ENCODE measurements at places on chromosomes 5 and 9.
A peak's percentile ranks its signal among the peaks of the same experiment; 100 is the strongest.

DNA sequence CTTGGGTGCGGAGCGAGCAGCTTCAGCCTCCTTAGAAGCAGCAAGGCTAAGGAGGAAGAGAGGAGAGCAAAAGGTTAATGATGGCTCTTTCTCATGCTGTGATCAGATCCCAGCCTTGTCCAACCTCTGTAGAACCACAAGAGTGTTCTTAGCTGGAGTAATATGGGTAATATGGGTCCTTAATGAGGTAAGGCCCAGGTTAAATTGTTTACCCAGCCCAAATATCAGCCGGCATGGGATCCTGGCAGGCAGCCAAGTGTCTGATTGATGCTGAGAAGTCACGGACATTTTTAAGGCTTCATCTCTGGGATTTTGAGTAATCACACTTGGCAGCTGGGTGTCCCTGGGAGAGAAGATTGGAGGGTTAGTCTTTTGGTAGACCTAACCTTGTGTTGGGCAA is 32.3 kb downstream of the GLRA1 start:
- DNase-seq = no peak

DNA sequence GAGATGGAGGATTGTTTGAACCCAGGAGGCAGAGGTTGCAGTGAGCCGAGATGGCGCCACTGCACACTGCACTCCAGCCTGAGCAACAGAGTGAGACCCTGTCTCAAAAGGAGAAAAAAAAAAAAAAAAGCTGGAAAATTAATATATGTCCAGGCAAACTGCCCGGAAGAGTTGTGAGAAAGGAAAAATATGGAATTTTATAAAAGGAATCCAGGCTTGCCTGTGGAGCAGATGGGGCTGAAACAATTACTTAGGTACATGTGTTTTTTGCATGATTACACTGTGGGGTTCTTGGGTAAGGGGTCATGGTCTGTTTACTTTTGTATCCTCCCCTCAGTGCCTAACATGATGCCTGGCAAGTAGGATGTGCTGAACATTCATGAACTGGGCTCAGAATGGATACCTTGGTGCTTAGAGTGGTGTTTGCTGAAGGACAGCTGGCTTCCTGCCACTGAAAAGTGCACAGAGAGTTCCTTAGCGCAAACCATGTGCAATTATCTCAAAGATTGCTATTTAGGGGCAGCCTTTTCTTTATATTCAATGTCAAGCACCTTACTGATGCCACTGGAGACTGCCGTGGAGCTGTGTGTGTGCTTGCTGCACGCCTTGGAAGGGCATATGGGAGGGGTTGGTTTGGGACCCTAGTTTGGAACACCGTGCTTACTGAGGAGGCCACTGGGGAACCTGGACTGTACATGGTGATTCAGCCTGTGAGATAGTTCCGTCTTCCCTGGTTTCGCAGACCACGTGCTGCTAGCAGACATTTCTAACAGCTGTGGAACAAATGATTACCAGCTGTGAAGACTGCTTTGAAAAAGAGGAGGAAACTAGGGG is 78.4 kb downstream of the MAP1B start:
- DNase-seq = no peak

GRCh38 chr5:61304590-61305381 is 27.3 kb upstream of the ZSWIM6 start:
- no peak for DNase-seq

DNA sequence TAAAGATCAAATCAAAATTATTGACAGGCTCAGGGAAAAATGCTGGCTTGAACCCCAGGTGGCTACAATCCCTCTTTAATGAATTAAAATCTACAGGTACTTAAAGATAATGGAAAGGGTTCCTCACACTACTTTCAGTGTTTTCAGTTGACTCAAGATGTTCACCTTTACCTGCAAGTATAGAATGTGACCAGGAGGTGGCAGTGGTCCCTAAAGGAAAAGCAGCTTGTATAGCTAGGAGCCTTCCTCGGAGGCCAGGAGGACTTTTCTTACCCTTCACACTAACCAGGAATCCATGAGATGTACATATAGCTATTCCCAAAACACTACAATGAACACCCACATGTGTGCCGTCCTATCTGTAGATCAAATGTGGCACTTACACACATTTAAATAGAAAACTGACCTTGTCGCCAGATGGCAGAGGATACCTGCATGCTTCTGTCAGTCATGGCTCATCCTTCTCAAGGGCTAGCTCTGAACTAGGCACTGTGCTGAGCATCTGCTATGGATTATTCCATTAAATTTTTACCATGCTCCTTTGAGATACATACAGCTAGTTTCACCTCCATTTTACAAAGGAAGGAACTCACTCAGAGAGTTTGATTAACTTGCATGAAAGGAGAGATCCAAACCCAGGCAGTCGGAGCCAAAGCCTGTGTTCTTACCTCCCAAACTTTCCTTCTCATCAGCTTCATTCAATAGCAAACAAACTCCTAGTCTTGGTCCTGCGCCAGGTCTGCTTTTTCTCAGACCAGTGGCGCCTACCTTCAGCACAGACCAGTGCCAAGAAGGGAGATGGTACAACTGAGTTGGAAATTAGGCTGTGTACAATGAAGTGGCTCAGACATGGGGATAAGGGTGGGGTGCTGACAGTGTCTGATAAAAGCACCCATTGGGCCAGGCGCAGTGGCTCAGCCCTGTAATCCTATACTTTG is 24.5 kb downstream of the C9orf152 start:
- DNase-seq = peak; percentile 31

DNA sequence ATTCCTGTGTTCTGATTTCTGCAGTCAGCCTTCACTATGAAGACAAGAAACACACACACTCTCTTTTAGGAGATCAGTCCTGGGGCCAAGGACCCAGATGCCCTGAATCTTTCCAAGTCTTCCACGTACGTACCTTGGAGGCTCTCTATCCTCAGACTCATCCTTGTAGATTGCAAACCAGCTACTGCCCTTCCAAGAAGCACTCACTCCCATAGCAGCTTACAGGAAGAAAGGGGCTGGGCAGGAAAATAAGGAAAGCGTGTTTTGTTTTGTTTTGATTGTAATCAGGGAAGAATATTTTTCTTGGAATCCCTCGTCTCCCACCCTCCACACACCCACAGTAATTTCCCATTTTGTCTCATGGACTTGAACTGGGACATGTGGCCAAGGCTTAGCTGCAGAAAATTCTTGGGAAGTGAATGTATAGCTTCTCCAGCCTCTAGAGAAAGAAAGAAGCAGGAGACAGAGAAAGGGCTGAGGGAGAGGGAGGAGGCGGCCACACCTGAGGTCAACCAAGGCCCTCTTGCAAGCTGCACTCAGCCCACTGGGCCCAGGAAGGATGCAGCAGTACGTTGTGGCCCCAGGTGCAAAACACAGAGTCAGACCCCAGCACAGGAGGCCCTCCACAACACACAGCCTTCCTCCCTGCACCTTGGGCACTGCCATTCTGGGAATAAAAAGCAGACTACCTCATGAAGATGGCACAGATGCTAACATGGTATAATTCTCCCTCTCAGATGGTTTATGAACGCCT is 29.9 kb downstream of the IRX2 start:
- DNase-seq = no peak

DNA sequence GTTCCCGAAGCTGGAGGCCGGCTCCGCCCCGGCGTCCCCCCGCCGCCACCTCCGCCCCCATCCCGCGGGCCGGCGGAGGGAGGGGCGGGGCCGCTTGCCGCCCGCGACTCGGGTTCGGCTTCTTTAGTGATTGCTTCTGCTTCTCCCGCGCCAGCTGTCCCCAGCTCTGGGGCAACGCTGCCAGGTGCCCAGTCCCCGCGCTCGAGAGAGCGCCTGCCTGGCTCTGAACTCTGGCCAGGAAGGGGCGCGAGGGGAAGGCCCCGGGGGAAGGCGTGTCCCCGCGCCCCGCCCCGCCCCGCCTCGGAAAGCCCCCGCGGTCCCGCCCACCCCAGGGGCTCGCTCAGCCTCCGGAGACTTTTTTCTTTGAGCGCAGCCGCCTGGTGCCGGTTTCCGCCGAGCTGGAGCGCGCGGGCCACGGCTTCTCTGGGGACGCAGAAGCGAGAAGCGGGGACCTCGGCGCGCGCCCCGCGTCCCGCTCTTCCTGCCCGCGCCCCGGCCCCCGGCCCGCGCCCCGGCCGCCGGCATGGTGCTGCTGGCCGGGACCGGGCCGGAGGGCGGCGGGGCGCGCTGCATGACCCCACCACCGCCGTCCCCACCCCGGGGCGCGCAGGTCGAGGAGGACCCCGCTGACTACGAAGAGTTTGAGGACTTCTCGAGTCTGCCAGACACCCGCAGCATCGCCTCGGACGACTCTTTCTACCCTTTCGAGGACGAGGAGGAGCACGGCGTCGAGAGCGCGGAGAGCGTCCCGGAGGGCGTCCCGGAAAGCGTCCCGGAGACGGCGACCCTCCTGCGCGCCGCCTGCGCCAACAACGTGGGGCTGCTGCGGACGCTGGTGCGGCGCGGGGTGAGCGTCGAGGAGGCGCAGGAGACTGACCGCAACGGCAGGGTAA is at the start of gene ANKRD33B:
ANKRD33B (plus strand) TSS at position 126 of the 893 bp plus-strand sequence; CDS start at position 524, 398 bp downstream.
- peak; percentile 82 for DNase-seq

DNA sequence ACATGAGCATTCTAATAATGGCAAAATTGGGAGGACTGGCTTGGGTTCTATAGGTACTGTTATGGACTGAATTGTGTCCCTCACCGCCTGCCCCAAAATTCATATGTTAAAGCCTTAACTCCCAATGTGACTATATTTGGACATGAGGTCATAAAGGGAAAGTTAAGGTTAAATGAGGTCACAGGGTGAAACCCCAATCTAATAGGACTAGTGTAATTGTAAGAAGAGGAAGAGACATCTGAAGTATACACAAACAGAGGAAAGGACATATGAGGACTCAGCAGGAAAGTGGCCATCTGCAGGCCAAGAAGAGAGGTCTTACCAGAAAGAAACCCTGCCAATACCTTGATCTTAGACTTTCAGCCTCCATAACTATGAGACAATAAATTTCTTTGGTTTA is 23.1 kb downstream of the RNF180 start:
- no peak for DNase-seq

GRCh38 chr5:14913096-14913495 is 41.5 kb upstream of the ANKH start:
- DNase-seq = no peak

DNA sequence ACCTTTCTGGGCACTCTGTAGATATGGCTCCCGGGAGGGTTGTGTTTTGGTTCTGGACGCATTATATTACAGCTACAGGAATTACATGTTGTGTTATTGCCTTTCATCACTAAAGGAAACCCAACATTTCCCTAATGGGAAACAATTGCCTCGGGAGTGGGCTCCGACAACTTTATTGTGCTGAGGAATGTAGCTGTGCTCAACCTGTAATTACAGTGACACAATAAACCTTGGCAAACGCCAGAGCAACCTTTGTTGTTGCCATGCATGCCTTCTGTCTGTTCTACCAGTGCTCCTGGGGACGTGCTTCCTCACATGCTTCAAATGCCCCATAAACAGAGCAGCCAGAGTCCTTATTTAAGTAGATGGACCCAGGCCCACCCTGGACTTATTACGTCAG is 182.4 kb downstream of the DIRAS2 start:
- DNase-seq = no peak

DNA sequence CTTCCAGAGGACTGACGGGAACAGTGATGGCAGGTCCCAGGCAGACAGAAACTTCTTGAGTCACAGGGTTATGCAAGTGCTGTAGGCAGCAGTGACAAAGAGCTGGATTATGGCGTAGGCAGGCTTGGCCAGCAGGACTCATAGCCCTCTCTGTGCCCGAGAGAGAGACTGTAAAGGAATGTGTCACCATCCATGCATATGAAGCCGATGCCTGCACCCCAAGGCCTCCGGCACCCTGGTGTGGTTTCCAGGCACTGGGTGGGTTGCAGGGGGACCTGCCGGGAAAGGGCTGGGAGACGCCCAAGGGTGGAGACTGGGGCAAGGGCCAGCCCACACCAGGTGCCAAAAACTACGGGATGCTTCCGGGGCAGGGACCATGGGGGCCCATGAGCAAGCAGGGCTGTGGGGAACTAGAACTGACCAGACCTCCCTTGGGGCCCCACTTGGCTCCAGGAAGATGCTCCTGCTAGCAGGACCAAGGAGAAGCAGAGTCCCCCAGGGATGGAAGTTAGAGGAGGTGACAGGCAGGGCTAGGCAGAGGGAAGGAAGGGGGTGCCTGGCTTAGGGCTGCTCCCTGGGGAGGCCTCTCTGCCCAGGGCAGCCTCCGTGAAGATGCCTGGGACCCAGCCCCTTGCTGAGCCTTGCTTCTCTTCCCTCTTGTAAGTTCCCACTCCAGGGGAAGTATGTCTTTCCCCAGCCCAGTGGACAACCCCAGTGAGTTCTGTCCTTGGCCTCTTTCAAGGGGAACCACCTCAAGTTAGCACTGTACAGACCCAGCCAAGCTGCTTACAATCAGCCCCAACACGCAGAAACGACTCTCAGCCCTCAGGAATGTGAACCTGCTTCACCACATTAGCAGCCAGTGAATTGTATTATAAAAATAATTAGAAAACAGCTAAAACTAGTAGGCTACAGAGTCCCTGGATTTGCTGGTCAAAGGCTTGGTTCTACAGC is 10.5 kb upstream of the IPPK start:
- DNase-seq = no peak

DNA sequence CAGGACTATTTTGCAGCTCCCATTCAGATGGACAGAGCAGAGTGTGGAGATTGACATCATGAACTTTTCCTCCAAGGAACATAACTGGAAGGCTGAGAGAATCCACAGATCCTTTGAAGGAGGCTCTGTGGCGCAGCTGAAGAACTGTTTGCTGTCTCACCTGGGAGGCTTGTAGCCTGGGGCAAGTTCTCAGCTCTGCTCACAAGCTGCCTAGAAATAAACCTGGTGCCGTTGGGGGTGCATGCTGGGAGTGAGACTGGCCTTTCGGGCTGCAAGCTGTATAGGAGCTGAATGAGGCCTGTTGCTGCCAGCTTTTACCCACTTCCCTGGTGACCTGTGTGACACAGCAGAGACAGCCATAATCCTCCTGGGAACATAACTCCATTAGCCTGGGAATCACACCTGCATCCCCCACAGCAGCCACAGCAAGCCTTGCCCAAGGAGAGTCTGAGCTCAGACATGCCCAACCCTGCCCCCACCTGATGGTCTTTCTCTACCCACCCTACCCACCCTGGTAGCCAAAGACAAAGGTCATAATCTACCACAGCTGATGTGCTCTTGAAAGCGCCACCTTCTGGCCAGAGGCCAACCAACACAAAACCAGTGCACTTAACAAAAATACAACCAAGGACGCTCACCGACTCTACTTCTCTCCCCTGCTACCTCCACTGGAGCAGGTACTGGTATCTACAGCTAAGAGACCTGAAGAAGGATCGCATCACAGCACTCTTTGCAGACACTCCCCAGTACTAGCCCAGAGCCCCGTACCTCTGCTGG is 205.1 kb upstream of the MRPS30 start:
- no peak for DNase-seq

DNA sequence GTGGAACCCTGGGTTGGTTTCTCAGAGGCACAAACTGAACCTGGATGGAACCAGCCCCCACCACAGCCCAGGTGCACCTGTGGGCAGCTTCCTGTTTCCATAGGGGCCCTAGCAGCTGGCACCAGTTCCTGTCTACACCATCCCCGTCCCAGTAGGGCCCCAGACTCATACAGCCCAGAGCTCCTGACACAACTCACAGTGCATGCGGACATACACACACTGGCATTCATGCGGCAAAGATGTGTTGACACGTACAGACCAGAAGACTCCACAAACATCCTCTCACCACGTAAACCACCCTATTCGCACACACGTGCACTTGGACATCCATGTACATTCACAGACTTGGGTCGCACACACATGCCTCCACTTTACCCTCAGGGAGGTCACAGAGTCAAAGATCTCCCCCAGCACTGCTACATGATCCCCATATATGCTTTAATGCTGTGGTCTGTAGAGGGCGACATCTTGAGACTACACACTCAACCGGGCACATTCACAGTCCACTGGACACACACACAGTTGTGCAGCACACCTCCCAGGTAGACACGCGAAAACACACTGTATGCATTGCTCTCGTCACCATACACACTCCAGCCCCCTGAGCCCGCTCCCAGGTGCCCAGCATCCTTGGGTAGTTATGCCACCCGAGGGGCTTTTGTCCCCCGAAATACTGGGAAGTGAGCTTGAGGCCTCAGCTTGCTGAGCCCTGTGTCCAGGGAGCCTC is 22.4 kb downstream of the CXXC5 start:
- DNase-seq = no peak
